Activated CD4-positive, alpha-beta T cell treated with anti-CD3 and anti-CD28 coated beads, Interleukin-2, amount 10 ng/mL, durations not matched to agents 7 days and 5 days (primary cell): ENCODE measurements at places on chromosomes 11 and 22. TPM values are rescaled to one million over a fixed set of nuclear protein-coding genes. Genes with fewer than 3 reads are reported as not detected.

Gene GSTT2
- not detected for total RNA-seq

Gene RTN4RL2
- total RNA-seq = not detected

Gene ARHGAP20
- total RNA-seq = not detected

Gene RIN1
- 1.6 TPM for total RNA-seq

Gene C11orf42
- total RNA-seq = not detected

Gene DDX17
- total RNA-seq = 468 TPM

Gene BIRC3
- total RNA-seq = 39.6 TPM

Gene SLC22A9
- total RNA-seq = not detected

Gene FAM111B
- 95.8 TPM for total RNA-seq

Gene NXPE4
- not detected for total RNA-seq

Gene FLRT1
- total RNA-seq = not detected

Gene GTF2H1
- 50.6 TPM for total RNA-seq

Gene LIPT2
- 3.0 TPM for total RNA-seq

Gene KCNJ5
- not detected for total RNA-seq

Gene SERPIND1
- not detected for total RNA-seq

Gene XPNPEP3
- 11.9 TPM for total RNA-seq

Gene RCN1
- 17.4 TPM for total RNA-seq

Gene CRYBA4
- total RNA-seq = not detected

Gene NECTIN1
- 0.30 TPM for total RNA-seq

Gene NOX4
- not detected for total RNA-seq

Gene MMP27
- not detected for total RNA-seq

Gene ZC3H12C
- total RNA-seq = 0.50 TPM

Gene DTX4
- total RNA-seq = 0.62 TPM

Gene E2F8
- 53.3 TPM for total RNA-seq

Gene CDCA5
- total RNA-seq = 109 TPM

Gene TSSK2
- not detected for total RNA-seq

Gene A4GALT
- total RNA-seq = 0.35 TPM

Gene CTSW
- total RNA-seq = 22.9 TPM

Gene TYR
- not detected for total RNA-seq

Gene MAPK8IP1
- 0.56 TPM for total RNA-seq

Gene LDHAL6A
- total RNA-seq = 0.15 TPM

Gene LIF
- total RNA-seq = 103 TPM

Gene GNG3
- total RNA-seq = not detected

Gene INPP5J
- not detected for total RNA-seq

Gene CCDC188
- total RNA-seq = 0.12 TPM
